NCI-H1092 treated with DMSO at 0.1 percent for 48 hours (cell line): ENCODE measurements at places on chromosomes 4 and X.
A peak's percentile ranks its signal among the peaks of the same experiment; 100 is the strongest.

DNA sequence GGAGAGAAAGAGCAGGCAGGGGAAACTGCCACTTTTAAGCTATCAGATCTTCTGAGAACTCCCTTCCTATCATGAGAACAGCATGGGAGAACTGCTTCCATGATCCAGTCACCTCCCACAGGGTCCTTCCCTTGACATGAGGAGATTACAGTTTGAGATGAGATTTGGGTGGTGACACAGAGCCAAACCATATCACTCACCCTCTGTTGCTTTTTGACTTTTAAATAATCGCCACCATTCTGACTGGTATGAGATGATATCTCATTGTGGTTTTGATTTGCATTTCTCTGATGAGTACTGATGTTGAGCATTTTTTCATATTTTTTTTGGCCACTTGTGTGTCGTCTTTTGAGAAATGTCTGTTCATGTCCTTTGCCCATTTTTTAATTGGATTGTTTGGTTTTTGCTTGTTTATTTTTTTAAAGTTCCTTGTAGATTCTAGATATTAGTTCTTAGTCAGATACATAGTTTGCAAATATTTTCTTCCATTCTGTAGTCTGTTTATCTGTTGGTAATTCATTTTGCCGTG lies 6.5 kb upstream of the PAQR3 start:
- DNase-seq = no peak

GRCh38 chr4:12879496-12879895 lies 604.6 kb downstream of the RAB28 start:
- DNase-seq = no peak

GRCh38 chr4:140256335-140256734 lies 102.4 kb upstream of the MAML3 start:
- DNase-seq = no peak

DNA sequence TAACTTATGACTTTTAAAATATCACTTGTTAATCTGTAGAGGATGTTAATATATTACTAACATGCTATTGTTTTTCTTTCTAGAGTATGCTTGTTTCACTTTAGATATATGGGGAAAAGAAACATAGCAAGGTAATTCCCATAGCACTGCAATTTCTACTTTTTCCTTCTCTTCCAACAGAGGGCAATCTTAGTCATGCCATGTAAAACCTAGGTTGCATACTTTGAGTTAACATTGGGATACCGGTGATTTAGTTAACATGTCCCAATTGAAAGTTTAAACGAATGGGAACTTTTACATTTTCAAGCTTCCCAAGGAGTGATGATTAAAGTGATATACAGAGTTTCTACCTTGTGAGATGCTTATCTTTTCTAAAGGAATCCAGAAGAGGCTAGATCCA lies 89.4 kb upstream of the IL13RA1 start:
- DNase-seq = no peak

- DNase-seq = no peak
These were observed 44.0 kb downstream of the STEEP1 start for GRCh38 chrX:119521246-119521645.

GRCh38 chrX:56026815-56027214 lies 205.3 kb upstream of the KLF8 start:
- DNase-seq = peak; percentile 30

GRCh38 chrX:40154250-40154852 lies 56.6 kb upstream of the BCOR start:
- DNase-seq = peak; percentile 91
